Memory B cell (primary cell): ENCODE measurements at places on chromosomes 6 and 20.

GRCh38 chr6:38345586-38345985 lies 294.1 kb downstream of the BTBD9 start:
- no peak for DNase-seq

GRCh38 chr20:62819494-62820174 lies 2.8 kb downstream of the COL9A3 start:
- no peak for DNase-seq

DNA sequence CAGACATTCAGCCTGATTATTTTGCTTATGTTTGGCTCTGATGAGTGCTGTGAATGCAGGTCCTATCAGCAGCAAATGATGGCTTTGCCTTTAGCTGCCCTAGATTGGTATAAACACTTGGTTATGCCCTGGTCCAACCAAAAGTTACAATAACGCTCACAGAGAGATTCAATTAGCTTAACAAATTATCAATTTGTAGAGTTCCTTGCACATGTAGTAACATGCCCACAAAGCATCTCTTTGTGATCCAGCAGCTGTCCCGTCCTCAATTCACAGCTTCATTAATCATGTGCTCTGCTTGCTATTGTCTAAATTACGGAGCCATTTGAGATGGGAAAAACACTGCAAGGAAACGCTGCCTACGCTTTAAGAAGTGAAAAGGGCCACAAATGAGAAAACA lies 457.9 kb downstream of the HDGFL1 start:
- no peak for DNase-seq

DNA sequence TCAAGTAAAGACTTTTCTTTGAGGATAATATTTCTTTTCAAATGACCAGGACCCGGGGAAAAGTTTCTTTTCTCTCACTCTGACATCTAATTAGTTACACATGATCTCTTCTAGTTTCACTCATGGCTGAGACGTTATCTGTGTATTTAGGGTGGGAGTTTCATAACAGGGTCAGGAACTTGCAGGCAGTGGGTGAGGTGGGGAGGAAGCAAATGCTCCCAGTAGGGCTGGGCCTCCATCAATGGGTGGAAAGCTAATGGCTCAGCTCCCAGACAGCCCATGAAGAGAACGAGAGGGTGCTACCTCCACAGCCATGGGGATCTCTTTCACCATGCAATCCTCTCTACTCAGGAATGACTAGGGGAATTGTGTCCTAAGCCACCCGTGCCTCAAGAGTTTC lies 119.3 kb downstream of the F13A1 start:
- DNase-seq: no peak

GRCh38 chr6:402901-403658 lies 11.5 kb downstream of the IRF4 start:
- DNase-seq: no peak

DNA sequence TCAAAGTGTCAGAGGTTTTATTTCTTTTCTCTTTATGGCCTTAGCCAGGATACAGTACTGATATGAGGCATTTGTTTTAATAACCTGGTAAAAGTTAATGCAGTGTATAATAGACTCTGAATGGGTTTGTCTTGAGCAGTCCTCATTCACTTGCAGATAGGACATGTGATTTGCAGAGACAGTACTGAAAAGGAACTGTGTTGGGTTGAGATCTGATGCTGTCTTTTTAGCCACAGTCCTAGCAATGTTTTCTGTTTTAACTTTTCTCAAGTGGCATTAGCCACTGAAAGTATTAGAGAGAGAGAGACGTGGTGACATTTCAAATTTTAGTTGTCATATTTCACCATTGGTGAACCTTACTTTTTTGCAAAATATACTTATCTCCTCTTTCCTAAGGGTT lies 547.2 kb upstream of the MAN1A1 start:
- DNase-seq: no peak

GRCh38 chr6:33771146-33772081 lies 17.5 kb downstream of the LEMD2 start:
- peak; percentile 73 for DNase-seq

DNA sequence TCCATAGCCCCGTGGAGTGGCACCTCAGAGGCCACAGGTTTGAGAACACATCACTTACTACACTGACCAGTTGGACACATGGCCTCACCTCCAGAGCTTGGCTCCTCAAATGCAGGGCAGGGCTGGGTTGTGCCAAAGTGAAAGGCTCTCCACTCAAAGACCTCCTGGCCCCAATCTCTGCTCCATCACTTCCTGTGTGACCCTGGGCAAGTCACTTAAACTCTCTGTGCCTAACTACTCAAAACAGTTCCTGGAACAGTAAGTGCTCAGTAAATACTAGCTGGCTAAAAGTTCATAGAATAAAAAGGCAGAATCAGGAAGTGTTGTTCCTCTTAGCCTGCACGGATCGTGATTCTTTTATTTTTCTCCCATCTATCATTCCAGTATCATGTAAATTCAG lies 50.2 kb downstream of the AGPAT4 start:
- no peak for DNase-seq

- no peak for DNase-seq
Observed at GRCh38 chr20:24462460-24463010, 6.9 kb upstream of the SYNDIG1 start.

- DNase-seq: no peak
Observed at GRCh38 chr6:15441981-15442380, 196.1 kb downstream of the JARID2 start.

DNA sequence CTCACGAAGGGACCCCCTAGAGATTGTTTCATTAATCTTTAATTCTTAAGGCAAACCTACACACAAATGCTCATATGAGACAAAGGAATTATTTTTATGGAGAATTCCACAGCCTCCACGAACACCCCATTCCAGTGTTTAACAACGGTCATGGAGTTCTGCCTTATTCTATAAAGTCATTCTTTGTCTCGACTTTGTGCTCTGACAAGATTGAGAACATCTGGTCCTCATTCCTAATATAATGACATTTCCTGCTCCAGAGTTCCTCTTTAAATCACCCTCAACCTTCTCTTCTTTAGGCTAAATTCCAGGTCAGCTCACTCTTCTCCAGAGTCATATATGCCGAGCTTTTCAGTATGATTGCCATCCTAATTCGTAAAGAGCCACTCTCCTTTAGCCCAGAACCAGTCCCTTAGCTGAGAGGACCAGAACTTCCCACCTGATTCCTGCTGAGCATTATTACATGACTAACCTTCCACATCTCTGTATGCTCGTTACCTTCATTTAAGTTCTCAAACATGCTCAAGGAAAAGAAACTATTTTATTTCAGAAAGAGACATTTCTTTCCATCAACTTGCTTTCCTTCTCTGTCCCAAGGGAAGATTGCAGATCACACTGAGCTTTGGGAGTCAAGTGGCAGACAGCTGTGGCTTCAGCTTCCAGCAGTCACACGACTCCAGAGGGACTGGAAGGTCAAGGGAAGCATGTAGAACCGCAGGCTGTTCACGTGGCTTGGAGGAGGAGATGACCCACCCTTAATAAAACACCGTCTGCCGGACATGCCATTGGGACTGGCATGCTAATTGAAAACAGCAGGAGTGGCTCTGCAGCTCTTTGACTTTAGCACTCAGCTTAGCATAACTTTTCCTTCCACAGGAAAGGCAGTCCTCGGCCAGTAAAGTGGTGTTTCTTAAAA lies 467.1 kb upstream of the HSF2 start:
- DNase-seq: no peak

- no peak for DNase-seq
Observed at GRCh38 chr6:24445704-24446103, 43.0 kb downstream of the MRS2 start.
